ENCODE measurements at places on chromosomes 16 and 17.
A peak's percentile ranks its signal among the peaks of the same experiment; 100 is the strongest.

DNA sequence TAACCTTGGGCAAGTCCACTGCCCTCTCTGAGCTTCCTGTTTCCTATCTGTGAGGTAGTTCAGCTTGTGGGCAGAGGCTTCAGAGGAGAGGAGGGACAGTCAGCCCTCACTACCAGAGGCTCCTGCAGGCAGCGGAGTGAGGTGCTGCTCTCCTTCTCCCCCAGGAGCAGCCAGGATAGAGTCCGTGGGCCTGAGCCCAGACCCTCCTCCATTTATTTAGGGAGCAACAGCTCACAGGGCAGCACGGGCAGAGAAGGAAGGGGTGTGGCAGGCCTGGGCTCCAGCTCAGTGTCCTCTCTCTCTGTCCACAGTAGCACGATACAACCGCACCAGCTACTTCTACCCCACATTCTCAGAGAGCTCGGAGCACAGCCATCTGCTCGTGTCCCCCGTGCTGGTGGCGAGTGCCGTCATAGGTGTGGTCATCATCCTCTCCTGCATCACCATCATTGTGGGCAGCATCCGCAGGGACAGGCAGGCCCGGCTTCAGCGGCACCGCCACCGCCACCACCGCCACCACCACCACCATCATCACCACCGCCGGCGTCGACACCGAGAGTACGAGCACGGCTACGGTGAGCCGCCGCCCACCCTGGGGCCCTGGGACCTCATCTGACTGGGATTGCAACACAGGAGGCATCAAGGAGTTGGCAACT lies 42.3 kb downstream of the BEAN1 start:
- no peak overlapping the region for H3K4me3 ChIP-seq
- H3K36me3 ChIP-seq, result no peaks in the 10 kb centered on the region
- peaks cover 6% of the 10 kb centered on the region for H3K4me1 ChIP-seq
- H3K27me3 ChIP-seq, result no peaks in the 10 kb centered on the region
- no peak for DNase-seq

- H3K36me3 ChIP-seq, result no peaks in the 10 kb centered on the region
- no peaks in the 10 kb centered on the region for H3K27me3 ChIP-seq
- DNase-seq, result no peak
- H3K4me1 ChIP-seq, result no peaks in the 10 kb centered on the region
Observed at GRCh38 chr16:19274165-19274797, 11.2 kb upstream of the CLEC19A start.

DNA sequence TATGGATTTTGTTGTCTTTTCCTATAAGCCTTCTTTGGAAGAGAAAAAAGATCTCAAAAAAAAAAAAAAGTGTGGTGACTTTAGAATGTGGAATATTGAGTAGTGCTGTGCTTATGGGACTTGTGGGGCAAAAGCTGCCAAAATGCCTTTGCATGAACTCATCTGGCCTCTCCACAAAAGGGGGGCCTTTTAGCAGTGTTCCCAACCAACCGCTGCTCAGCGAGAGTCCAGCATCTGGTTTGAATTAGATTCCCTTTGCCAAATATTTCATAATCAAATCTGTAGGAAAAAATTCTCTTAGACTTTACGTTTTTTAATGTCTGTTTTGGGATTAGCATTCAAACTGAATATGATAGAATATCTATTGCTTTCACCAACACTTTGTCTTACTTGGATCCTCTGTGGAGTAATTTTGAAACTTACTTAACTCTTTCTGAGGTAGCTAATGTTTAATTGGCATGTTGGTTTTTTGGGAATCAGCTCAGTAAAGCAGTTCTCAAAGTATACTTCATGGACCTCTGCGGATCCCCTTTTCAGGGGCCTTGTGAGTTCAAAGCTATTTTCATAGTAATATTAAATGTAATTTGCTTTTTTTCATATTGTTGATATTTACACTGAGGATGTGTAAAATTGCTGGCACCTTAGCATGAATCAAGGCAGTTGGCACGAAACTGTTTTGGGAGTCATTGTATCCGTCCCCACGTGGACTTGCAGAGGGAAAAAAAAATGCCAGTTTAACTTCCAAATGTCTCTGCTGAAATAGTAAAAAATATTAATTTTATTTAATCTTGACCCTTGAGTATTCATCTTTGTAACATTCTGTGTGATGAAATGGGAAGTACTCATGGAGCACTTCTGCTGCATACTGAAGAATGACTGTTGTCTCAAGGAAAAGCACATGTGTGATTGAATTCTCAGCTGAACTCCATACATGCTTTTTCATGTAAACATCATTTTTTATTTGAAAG lies 34.7 kb upstream of the VPS4A start:
- no peaks in the 10 kb centered on the region for H3K36me3 ChIP-seq
- H3K4me3 ChIP-seq, result no peak overlapping the region
- H3K4me1 ChIP-seq, result no peaks in the 10 kb centered on the region
- H3K27ac ChIP-seq, result no peak overlapping the region

- peak; percentile 19 for DNase-seq
- H3K27ac ChIP-seq, result peak within 1 kb of the TSS; percentile 62
- peaks cover 26% of the 10 kb centered on the region for H3K4me1 ChIP-seq
- no peaks in the 10 kb centered on the region for H3K27me3 ChIP-seq
Observed at GRCh38 chr17:63931981-63932561, at the start of gene CD79B. TSS of gene CD79B (minus strand) at chr17:63932331. CDS start at chr17:63932261, 70 bp downstream.

GRCh38 chr17:44067545-44067940 lies 1.1 kb upstream of the LSM12 start:
- peaks cover 9% of the 10 kb centered on the region for H3K36me3 ChIP-seq
- DNase-seq, result no peak
- H3K4me3 ChIP-seq, result no peak overlapping the region
- H3K4me1 ChIP-seq, result peaks cover 40% of the 10 kb centered on the region
- H3K27me3 ChIP-seq, result no peaks in the 10 kb centered on the region

- H3K4me1 ChIP-seq, result peaks cover 7% of the 10 kb centered on the region
- H3K27me3 ChIP-seq, result peaks cover 2% of the 10 kb centered on the region
- DNase-seq, result peak; percentile 59
- H3K4me3 ChIP-seq, result peak within 1 kb of the TSS; percentile 42
- H3K27ac ChIP-seq, result no peak within 1 kb of the TSS
Observed at GRCh38 chr17:19867329-19868078, at the start of gene ULK2. TSS of gene ULK2 (minus strand) at chr17:19867936. CDS start at chr17:19867417, 519 bp downstream.

DNA sequence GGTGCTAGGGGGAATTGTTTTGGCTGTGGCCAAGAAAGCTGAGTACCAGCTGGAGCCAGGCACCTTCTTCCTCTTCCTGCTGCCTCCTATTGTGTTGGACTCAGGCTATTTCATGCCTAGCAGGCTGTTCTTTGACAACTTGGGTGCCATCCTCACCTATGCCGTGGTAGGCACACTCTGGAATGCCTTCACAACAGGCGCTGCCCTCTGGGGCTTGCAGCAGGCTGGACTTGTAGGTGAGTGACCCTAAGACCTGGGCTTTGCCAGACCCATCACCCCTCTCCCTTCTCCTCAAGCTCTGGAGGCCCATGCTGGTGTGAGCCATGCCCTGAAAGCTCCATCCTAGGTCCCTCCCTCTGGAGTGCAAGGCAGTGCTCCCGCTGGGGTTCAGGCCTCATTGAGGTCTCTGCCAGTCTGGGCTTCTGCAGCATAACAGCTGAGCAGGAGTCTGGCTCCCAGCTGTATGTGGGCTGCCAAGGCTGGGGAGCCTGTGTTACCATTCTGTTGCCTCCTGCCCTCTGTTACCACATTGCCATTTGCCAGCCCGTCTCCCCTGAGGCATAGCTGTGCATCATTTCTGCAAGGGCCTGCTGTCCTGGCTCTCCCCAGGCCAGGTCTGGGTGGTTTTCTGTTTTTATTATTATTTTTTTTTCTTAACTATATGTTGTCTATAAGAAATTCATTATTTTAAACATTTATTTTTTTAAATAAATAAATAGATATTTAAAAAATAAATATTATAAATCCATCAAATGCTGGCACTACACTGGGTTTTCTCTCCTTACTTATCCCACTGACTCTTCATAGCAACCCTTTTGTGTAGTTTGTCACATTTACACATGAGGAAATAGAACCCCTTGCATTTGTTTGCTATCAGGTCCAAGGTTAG lies 4.1 kb downstream of the SLC9A5 start:
- peaks cover 15% of the 10 kb centered on the region for H3K4me1 ChIP-seq
- H3K27ac ChIP-seq, result no peak overlapping the region
- no peak overlapping the region for H3K4me3 ChIP-seq
- no peaks in the 10 kb centered on the region for H3K36me3 ChIP-seq
- no peak for DNase-seq

- no peak overlapping the region for H3K4me3 ChIP-seq
- no peaks in the 10 kb centered on the region for H3K4me1 ChIP-seq
- no peak overlapping the region for H3K27ac ChIP-seq
- no peaks in the 10 kb centered on the region for H3K36me3 ChIP-seq
- no peak for DNase-seq
Observed at GRCh38 chr17:64687961-64688360, 25.9 kb upstream of the SMURF2 start.

DNA sequence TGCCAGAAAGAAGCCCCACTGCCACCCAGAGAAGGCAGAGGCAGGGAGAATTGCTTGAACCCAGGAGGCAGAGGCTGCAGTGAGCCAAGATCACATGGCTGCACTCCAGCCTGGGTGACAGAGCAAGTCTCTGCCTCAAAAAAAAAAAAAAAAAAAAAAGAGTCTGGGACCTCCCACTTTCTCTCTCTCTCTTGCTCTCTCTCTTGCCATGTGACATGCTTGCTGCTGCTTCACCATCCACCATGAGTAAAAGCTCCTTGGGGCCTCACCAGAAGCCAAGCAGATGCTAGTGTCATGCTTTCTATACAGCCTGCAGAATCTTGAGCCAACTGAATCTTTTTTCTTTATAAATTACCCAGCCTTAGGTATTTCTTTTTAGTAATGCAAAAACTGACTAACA lies 21.5 kb upstream of the SRSF1 start:
- no peak overlapping the region for H3K4me3 ChIP-seq
- no peaks in the 10 kb centered on the region for H3K4me1 ChIP-seq
- no peaks in the 10 kb centered on the region for H3K36me3 ChIP-seq
- DNase-seq, result no peak
- peaks cover 7% of the 10 kb centered on the region for H3K27me3 ChIP-seq

DNA sequence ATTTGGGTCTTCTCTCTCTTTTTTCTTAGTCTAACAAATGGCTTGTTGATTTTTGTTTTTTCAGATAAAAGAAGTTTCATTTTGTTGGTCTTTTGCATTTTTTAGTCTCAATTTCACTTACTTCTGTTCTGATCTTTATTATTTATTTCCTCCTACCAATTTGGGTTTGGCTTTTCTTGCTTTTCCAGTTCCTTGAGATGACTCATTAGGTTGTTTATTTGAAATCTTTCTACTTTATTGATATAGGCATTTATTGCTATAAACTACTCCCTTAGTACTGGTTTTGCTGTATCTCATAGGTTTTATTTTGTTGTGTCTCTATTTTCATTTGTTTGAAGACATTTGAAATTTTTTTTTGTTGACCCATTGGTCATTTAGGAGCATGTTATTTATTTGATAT lies 152.2 kb upstream of the MPHOSPH6 start:
- H3K27ac ChIP-seq, result no peak overlapping the region
- H3K36me3 ChIP-seq, result no peaks in the 10 kb centered on the region
- no peaks in the 10 kb centered on the region for H3K27me3 ChIP-seq

DNA sequence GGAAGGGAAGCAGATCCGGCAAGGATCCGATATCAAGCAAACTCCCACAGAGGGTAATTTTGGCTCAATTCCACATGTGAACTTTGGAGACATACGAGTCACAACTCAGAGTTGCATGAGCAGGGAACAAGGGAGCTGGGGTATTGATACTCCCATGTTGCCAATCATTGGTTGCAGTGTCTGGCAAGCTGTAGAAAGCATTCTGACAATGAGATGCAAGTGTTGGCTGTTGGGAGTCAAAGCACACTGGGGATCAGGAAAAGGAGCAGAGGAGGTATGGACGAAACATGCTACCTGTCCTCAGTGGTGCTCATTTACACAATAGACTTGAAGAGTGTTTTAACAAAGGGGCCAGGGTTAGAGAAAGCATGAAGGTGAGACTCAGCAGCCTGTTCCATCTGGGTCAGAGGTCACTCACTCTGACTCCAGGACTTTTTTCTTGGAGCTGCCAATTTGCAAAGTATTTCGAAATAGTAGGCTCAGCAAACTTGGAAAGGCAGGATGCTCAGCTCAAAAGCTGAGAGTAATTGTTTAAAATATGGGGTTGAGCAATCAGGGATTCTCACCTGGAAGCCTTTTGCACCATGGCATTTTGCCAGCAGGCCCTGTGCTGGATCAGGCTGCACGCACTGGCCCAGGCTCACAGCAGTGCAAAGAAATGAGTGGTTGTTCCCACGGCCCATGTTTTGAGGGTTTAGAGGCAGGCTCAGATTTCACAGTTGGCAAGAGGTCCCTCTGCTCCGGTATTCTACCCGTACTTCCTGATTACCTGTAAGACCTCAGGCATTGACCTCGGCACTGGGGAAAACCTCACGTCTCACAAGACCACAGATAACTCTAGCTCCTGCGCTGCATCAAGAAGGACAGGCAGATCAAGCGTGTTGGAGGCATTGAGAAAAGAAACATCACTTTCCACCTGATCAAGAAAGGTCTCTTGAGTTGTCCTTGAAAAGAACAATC lies 17.6 kb upstream of the NKD1 start:
- H3K27ac ChIP-seq, result no peak overlapping the region
- H3K4me1 ChIP-seq, result no peaks in the 10 kb centered on the region
- no peak overlapping the region for H3K4me3 ChIP-seq
- H3K36me3 ChIP-seq, result no peaks in the 10 kb centered on the region
- H3K27me3 ChIP-seq, result peaks cover 5% of the 10 kb centered on the region

GRCh38 chr17:50205111-50205962 lies 3.9 kb upstream of the COL1A1 start:
- H3K27ac ChIP-seq, result no peak overlapping the region
- H3K36me3 ChIP-seq, result no peaks in the 10 kb centered on the region
- no peak for DNase-seq
- H3K4me3 ChIP-seq, result no peak overlapping the region
- peaks cover 9% of the 10 kb centered on the region for H3K4me1 ChIP-seq

- peaks cover 7% of the 10 kb centered on the region for H3K36me3 ChIP-seq
- no peak for DNase-seq
- H3K27ac ChIP-seq, result no peak overlapping the region
- H3K4me1 ChIP-seq, result no peaks in the 10 kb centered on the region
Observed at GRCh38 chr17:4154201-4154600, 11.2 kb downstream of the CYB5D2 start.
